ENCODE measurements at places on chromosomes 7 and 10.
A peak's percentile ranks its signal among the peaks of the same experiment; 100 is the strongest.

GRCh38 chr7:20650782-20651181 lies 35.3 kb downstream of the ABCB5 start:
- DNase-seq = no peak

DNA sequence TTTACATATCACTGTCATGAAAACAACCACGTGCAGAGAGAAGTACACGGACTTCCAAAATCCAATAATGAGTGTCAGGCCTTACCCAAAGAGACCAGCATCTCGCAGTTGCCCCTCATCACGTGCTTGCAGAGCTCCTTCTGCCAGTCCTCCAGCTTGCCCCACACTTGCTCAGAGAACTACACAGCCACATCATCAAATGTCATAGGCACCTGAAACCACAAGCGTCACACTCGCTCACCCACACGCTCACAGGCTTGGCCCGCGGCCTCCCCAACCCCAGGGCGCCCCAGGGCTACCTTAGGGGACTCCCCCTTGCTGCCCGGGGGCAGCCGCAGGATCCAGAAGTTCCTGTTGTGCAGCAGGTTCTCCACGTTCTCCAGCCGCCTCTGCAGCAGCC lies 123.4 kb upstream of the ZNF746 start:
- DNase-seq = peak; percentile 35

DNA sequence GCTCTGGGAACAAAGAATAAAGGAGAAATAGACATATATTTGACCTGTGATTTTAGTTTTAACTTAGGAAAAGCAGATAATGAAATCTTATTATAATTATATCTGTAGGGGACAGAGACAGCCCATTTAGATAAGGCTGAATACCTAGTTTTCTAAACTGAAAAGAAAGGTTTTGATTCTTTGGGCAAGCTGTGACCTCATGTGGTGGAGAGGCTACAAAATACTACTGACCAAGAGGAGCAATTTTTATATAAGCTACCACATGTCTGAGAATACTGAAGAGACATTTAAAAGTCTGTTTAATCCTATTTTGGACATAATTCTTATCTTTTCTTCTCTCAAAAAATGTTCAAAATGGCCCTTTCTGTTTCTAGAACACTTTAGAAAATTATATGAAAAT lies 271.0 kb downstream of the MTERF1 start:
- DNase-seq = no peak

GRCh38 chr7:16293669-16294425 lies 127.5 kb downstream of the CRPPA start:
- DNase-seq = no peak

DNA sequence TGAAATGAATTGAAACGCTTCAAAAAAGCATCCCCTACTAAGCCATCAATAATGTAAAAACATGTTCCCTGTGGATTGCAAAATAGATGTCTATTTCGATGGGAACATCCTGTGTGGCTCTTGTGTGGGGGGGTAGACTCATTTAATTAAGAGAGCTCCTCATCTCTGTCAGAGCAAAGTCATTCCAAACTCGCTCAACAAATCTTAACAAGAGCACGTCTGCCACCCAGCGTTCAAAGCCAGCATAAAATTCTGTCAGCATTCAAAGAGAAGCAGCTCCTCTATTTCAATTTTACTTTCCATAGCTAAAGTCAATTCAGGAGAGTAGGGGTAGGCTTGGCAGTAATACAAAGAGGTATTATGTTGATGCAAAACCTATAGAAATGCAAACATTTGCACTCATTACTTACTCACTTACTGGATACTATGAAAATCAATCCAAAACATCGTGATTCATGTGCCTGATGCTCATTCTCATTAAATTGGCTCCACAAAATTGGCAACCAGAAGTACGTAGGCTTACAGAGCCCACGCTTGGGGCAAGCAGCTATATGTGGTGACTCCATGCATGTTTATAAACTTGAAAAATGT lies 114.9 kb downstream of the IPMK start:
- peak; percentile 26 for DNase-seq

- no peak for DNase-seq
These were observed 8.3 kb upstream of the EBF3 start for GRCh38 chr10:129972145-129972965.

DNA sequence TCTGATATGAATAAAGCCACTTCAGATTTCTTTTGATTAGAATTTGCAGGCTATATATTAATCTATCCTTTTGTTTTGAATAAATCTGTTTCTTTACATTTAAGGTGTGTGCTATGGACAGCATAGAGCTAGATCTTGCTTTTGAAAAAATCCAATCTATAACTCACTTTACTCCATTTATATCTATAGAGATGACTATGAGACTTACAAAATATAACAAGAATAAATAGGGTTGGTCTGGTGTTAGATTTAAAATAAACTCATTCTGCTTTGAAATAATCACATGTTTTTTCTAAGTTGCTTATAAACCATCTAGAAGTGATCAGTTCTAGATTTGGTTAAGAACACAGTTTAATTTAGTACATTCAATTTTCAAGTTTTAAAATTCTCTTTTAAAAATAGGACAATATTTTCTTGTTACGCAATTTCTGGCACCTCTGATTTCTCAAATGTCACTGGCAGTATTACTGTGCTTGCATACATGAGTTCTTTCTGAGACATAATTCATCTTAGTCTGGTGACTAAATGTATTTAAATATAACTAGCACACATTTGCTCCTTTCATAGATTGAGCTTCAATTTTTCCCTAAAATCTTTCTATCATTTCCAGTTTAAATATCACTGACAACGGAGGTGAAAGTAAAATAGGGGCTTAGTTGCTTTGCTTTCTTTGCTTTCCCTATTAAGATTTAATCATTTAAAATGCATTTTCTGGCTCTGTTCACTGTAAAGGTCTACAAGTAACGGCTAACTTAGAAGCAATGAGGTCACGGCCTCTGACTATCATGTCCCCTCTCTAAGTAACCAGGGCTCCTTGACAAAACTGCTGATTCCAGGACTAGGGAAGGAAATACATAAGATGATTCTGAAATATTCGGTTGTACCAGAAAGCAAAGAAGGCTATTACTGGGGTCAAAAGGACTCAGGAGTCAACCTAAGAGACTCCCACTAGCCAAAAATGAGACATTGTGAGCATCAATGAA lies 89.3 kb downstream of the ICA1 start:
- DNase-seq = no peak

- DNase-seq = no peak
These were observed 4.1 kb downstream of the PRSS2 start for GRCh38 chr7:142774826-142775225.

DNA sequence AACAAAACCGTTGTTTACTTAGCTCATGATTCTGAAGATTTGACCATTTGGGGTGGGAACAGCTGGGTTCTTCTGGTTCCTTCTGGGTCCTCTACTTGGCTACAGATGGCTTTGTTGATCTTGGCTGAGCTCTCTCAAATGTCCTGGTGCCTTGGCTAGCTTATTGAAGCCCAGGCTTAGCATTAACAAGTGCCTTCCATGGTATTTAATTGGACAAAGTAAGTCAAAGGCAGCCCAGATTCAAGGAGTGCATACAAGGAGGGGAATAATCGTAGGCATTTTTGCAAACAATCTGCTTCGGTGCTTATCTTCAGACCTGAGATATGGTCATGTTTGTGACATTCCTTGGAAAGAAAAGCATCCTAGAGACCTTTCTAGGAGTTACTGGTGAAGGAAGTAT lies 81.4 kb downstream of the ADCYAP1R1 start:
- no peak for DNase-seq

- DNase-seq = no peak
These were observed 322.1 kb upstream of the AUTS2 start for GRCh38 chr7:69276011-69276729.

GRCh38 chr7:111076205-111076604 lies 14.7 kb upstream of the LRRN3 start:
- peak; percentile 46 for DNase-seq

DNA sequence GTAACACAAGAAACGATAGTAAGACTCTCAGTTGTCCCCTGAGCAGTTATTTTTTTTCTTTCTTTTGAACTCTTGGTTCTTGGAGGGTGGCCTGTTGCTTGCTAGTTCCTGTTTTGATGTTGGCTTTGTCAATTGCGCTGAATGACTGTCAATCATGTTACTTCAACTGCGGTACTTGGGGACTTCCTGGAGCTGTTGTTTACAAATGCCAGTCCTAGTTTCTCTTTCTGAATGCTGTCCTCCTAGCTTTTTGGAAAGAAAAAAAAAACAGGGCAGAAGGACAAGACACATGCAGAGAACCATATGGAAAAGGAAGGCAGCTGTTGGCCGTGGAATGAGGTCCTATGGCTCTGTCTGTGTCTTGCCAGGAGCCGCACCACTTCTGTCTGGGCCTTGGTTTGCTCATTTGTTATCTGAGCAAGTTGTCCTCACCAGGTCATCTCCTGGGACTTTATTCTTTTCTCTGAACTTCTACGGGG lies 7.0 kb upstream of the PDCD4 start:
- peak; percentile 66 for DNase-seq

GRCh38 chr7:7576344-7576743 lies 9.7 kb downstream of the MIOS start:
- DNase-seq = no peak

DNA sequence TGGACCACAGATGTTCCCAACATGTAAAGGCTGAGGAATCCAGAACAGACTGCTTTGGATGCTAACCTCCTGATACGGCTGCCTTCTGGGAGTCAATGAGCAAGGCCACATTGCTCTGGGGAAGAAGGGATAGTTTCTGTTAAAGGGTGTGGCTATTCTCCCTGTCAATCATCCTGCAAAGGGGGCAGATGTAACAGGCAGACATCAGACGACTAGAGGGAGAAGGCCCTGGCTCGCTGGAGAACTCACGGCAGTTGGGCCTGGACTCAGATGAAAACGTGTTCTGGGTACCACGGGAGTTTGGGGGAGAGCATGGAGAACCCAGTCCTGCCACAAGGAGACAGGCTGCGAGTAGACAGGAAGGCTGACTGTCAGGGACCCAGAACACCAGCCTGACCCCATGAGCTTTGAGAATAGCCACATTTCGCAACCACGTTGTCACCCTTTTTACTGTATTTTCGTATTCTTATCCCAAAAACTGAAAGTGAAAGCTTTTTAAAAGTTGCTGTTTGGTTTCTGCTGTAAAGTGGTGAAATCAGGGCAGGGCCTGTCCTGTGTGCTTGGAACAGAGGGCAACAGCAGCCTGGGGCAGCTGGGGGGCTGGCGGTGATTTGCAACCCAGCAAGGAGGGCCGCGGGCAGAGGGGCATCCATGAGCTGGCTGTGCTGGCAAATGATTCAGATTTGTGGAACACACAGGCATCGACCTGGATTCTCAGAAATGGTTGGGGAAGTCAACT lies 95.3 kb downstream of the MYOF start:
- DNase-seq = no peak

GRCh38 chr7:154928136-154929005 lies 74.6 kb downstream of the PAXIP1 start:
- peak; percentile 45 for DNase-seq

GRCh38 chr10:70007116-70007820 lies 45.4 kb upstream of the MACROH2A2 start:
- DNase-seq = no peak

DNA sequence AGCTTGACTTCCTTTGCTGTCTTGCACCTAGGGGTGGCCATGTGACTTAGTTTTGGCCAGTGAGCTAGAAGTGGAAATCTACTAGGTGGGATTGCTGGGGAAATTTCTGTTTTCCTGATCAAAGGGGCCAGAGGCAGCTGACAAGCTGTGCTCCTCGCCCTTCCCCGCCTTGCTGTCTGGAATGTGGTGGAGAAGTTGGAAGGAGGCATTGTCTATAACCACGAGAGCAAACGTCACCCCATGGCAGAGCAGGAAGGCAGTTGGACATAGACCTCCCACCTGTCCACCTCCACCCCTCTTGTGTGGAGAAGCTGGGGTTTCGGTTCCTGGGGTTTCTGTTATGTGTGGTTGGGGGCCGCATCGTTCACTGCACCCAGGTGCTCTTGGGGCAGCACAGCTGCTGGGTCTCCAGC lies 7.3 kb downstream of the SFRP5 start:
- no peak for DNase-seq

DNA sequence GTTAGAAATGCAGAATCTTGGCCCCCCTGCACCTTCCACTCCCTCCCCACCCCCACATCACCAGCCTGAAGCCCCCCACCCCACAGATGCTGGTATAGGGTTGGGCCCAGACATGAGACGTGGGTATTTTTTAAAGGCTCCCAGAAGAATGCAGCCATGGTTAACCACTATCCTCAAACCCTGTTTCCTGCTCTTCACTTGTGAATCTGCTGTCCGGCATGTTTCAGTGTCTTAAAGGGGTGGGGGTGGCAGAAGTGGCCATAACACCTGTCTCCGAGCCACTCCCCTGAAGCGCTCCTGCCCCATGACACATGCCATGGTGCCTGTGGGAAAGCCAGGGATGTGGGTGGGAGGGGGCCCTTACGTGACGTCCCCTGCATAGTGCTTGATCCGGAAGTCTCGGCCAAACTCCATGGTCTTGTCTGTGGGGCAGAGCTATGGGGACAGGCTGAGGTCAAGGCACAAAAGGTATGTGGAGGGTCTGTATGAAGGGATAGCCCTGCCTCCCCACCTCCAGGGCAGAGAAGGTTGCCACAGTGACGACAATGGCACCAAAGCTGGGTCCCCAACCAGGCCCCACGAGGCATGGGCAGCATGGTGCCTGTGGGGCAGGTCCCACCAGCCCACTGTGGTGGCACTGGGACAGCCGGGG lies 9.6 kb downstream of the MYO1G start:
- DNase-seq = no peak

GRCh38 chr10:44386546-44387052 lies 1.7 kb upstream of the CXCL12 start:
- DNase-seq = peak; percentile 29

- DNase-seq = no peak
These were observed 12.2 kb downstream of the PANK1 start for GRCh38 chr10:89632824-89633223.
